GM20000 (cell line): ENCODE measurements at places on chromosomes 1 and 21.
A peak's percentile ranks its signal among the peaks of the same experiment; 100 is the strongest.

DNA sequence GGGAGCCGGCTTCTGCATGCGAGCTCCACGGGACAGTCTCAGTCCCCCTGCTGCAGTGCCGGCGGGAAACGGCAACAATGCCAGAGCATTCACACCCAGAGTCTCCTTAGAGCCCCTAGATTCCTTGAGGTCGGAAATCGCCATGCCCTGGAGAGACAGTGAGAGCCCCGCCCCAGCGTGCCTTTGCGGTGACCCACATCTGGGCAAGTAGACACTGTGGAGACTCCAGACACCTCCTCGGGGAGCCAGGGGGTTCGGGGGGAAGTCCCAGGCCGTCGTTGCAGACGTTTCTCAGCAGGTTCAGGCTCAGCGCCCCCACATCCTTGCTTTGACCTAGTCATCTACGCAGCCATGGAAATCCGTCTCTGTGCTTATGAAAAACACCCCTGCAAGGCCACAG is 81.3 kb upstream of the ARHGEF16 start:
- no peak for DNase-seq

DNA sequence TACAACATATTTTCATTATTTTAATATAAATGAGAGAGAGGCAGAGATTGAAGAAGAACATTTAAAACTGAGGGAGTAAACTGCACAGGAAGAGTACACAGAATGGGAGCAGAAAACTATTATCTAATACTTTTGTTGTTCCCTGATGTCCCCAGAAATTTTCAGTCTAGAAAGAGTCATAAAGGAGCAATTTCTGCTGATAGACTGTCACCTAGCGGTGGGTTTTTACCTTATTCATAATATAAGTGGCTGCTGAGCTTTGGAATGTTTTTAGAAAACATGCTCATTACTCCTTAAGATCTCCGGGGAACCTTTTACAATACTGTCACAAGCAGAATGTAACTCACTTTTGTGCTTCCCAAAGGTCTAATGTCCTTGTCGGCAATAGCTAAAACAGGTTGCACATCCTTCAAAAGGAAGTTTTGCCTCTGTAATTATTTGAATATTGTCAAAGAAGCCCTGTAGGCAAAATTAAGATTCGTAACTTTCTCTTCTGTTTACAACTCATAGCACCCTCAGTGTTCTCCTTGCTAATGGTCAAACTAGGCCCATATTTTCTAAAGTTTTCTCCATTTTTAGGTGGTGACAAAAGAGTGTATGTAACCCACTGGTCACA is 4.9 kb upstream of the NPL start:
- peak; percentile 48 for DNase-seq

DNA sequence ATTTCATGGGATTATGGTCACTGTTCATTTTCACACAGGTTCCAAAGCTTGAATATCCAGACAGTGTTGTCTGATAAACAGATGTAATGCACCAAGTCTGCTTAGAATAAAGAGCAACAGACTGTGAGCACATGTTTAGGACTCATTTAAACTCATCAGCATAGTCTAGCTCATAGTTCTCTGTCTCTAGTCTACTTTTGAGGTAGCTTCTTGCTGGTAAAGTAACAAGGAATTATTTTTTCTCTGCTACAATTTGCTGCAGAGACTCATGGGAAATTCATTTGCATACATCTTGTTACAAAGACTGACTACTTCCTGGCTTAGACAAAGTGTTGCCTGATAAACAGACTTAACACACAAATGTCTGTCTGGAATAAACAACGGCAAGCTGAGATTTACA is 187.2 kb downstream of the NFIA start:
- no peak for DNase-seq

DNA sequence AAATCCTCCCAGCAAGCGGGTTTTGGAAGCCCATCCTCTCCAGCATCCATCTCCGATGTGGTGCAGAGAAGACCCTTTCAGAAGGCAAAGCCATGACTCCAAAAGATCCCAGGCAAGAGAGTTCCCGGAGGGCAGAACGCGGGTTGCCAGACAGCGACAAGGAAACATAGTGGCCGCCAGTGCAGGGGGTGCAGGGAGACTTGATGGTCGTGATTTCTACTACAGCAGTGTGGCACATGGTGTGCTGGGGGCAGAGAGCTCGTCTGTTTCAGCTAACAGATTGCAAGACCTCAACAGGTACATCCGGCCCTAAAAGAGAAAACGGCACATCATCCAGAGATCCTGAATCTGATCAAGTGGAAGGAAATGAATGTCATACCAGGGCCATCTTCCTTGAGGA is 74.3 kb downstream of the HLCS start:
- DNase-seq, result no peak

GRCh38 chr1:6460301-6461050 is 5.5 kb downstream of the TNFRSF25 start:
- peak; percentile 87 for DNase-seq

DNA sequence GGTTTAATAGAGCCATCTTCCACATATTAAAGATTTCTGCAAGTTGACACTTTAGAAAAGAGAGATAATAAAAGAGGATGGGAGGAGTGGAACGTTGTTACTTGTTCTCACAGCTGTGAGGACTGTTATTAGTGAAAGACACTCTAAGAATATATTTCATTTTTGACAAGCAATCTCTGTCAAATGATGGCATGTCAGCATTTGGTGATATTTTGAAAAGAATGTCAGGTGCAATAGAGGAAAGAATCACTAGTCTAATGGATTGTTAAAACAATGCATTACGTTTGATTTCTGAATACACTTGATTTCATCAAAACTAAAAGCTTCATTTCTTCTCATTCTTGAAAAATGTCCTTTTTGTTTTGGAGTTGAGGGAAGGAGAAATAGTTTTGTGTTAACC is 853.4 kb downstream of the PLA2G4A start:
- no peak for DNase-seq

DNA sequence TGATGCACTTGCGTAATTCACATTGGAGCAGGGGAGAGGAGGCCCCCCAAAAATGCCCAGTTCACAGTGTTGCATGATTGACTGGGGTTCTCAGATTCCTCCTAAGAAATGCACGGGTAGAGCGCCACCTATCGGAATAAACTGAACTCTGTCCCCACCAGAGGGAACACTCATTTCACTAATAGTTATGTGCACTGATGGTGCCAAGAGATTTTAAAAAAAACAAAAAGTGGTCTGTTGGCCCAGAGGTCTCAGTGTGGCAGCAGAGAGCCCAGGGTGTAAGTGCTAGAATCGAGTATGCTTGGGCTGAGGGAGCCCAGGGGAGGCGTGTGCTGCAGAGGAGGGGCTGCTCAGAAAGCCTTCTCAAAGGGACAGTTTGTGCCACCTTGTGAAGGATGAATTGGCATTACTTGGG is 6.9 kb downstream of the PINK1 start:
- peak; percentile 76 for DNase-seq

DNA sequence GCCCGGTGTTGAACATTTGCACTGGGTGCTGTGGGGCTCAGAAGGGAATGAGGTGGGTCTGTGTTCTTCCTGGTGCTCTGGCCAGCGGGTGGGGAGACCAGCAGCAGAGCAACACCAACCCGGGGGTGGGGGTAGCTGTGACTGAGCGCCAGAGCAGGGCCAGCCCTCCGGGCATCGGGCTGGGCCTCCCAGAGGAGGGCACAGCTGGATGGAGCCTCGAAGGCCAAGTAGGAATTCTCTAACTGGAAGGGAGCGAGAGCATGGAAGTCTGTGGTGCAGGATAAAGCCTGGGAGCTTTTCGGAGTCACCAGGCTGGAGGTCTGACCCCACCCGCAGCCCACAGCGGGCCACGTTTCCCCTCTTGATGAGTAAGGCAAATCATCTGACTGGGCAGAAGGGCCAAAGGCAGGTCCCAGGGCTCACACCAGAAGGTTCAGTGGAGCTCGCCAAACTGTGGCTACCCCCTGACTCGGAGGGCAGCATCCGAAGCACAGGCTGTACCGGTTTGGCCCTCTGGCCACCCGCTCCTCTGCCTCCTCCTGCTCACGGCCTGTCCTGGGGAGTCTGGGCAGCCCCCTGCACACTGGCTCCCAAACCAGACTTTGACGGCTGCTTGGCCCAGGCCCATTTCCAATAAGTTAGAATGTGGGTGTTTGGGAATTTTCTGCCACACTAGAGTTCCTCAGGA is 18.8 kb downstream of the SLC1A7 start:
- no peak for DNase-seq

DNA sequence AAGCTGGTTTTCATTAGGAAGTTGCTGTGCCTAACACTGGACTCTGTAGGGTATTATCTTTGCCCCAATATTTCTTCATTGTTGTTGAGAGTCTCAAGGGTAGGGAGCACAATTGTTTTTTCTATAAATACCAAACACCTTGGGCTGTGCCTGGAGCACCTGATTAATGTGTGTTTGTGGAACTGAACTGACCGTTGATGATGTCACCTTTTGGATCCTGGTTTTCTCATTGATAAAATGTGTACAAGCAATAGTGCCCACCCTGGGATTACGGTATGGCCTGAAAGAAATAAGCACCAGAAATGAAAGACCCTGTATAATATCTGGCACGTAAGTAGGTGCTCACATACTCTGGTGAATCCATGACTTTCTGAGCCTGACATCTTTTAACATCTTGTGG is 39.3 kb downstream of the KCNA2 start:
- no peak for DNase-seq

DNA sequence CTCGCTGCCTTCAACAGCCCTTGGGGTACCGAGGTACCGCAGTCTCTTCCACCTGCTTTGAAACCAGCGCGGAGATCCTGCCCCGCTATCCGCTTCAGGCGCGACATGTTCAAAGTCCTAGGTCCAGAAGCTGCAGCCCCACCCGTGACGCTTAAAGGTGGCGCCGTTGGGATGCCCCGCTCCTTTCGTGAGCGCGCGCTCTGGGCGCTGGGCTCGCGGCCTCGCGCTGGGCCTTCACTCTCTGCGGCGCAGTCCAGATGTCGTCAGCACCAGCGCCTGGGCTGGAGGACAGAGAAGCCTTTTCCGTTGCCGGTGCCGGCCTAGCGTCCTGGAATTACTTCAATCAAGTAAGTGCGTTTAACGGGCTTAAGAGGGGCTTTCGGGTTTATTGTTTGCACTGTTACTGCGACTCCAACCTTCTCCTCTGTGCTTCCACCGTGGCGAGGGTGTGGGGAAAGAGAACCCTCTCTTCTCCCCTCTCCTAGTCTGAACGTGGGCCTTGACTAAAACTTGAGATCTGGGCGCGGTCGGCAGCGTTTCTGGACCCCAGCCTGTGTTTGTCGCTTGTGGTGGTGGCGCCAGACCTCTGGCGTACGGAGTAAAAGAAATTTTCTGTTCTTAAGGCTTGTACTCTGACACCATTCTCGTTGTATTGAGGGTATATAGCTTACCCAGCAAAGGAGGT is at the start of gene LRRC40:
Gene LRRC40, minus strand, starts transcription at position 146 of the 685 bp plus-strand sequence. Its CDS starts 39 bp downstream, at position 107.
- DNase-seq, result peak; percentile 90

GRCh38 chr1:117180147-117180967 is 30.4 kb downstream of the VTCN1 start:
- no peak for DNase-seq

- DNase-seq, result no peak
Measured at GRCh38 chr1:184647471-184647870, 107.2 kb downstream of the EDEM3 start.

DNA sequence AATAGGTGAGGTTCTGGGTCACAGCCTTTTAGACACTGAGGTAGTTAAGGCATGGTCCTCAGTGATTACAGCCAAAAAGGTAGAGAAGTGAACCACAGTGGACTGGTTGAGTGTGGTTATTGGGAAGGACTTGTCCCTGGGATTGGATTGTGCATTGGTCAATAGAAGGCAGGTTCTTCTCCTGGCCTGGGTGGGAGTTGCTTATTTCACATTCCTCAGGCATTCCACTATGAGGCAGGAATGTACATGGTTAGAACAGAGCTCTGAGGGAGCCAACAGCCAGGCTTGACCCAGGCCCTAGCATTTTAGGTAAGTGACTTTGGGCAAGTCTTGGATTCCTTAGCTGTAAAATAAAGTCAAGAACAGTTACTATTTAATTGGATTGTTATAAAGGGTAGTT is 97.9 kb upstream of the MARK1 start:
- no peak for DNase-seq

DNA sequence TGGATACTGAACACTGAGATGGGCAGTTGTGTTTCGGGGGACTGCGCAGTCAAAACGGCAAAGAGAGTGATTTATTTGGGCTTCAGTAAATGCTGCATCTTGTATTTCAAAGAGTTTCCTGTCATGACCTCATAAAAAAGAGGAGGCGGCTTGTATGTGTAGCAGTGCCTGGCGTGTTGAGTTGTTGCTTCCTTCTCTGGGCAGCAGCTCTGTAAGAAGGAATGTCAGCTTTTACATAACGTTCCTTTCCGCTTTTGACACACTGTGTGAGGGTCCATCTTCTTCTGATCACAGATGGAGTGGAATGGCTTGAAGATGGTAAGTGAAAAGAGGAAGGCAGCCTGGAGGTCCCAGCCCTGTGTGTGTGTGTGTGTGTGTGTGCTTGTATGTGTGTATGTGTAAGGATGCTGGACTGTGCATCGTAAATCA is 941 bp downstream of the ELAVL4 start:
- DNase-seq, result no peak

DNA sequence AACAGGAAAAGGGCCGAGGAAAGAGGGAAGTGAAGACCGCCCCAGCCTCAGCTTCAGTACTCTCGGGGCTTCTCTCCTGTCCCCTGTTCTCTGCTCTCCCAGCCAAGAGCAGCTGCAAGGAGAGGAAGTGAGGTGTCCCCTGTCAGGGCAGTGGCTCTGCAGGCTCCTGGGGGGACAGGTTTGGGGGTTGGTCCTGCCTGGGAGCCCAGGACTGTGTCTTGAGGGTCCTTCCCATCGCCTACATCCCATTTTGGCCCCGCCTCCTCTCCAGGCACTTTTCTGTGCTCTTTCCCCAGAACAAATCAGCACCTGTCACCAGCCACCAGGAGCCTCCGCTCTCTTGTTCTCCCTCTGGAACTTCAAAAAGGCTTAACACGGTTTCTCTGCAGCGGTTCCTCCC is 82.6 kb downstream of the VWA5B1 start:
- no peak for DNase-seq

DNA sequence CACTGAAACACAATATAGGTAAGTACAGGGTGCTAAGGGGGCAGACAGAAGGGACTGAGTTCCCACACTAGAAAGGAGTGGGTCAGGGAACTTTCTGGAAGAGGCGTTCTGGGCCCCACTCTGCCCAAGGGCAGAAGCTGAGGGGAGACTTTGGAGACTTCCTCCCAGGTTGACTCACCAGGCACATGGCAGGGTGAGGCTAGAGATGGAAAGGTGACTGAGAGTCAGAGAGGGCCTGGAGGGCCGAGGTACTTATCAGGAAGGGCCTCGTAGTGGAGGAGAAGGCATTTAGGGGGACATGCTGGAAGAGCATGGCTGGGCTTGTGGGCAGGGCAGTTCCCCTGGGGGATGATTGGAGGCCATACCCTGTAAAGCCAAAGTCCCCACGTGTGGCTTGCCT is 159.9 kb upstream of the JUN start:
- no peak for DNase-seq

GRCh38 chr1:200041337-200042118 is 14.0 kb downstream of the NR5A2 start:
- DNase-seq, result peak; percentile 36

GRCh38 chr1:12487520-12487919 is 130.5 kb downstream of the DHRS3 start:
- DNase-seq, result no peak
